ENCODE measurements at places on chromosomes 16 and 17.
A peak's percentile ranks its signal among the peaks of the same experiment; 100 is the strongest.

DNA sequence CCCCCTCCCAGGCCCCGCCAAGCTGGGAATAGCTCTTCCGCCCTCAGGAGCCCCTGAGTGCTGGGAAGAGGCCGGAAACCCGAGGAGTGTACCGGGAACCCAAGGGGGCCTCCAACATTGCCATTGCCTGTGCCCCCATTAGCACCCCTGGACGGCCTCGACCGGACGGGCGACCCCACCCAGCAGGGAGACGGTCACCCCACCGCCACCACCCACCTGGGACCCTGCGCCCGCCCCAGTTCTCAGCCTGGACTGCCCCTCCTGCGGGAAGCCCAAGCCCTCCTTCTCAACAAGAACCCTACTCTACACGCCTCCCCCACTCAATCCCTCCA, 2.0 kb downstream of the CARHSP1 start:
- no peak for DNase-seq

DNA sequence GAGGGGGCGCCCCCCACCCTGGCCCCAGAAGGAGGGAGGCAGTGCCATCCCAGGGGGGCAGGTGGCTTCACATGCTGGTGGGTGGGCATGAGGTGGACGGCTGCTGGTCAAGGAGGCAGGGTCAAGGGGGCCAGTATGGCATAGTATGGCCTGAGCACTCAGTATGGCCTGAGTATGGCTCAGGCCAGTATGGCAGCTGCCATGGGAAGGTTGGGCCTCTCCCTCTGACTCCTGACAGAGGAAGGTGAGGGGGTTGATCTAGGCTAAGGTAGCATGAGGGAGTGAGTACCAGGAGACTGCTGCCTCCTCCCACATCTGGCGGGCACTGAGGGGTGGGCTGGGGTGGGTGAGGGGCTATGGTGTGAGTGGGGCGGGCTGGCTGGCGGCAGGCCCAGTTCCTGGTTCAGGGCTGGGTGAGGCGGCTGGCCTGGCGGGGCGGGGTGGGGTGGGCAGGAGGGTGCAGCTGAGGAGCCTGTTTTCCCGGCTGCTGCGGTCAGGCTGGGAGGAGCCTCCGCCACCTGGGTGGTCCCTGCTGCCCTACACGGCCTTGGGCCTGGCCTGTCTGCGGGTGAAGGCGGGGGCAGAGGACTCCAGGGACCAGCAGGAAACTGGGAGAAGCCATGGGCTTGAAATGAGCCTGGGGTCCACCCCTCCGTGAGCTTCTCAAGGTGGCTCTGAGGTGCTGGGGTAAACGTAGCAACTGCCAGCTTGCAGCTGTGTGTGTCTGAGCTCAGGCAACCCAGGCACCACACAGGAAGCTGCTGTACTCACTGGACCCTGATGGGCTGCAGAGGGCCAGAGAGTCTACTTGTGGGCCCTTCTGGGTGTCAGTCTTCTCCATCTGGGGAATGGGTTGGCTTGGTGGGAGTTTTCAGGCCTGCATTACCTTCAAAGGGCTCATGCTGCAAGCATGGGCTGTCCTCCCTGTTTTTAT, 57.0 kb downstream of the RAI1 start:
- DNase-seq = no peak

GRCh38 chr17:70144260-70144846, 25.0 kb upstream of the KCNJ2 start:
- DNase-seq = no peak

DNA sequence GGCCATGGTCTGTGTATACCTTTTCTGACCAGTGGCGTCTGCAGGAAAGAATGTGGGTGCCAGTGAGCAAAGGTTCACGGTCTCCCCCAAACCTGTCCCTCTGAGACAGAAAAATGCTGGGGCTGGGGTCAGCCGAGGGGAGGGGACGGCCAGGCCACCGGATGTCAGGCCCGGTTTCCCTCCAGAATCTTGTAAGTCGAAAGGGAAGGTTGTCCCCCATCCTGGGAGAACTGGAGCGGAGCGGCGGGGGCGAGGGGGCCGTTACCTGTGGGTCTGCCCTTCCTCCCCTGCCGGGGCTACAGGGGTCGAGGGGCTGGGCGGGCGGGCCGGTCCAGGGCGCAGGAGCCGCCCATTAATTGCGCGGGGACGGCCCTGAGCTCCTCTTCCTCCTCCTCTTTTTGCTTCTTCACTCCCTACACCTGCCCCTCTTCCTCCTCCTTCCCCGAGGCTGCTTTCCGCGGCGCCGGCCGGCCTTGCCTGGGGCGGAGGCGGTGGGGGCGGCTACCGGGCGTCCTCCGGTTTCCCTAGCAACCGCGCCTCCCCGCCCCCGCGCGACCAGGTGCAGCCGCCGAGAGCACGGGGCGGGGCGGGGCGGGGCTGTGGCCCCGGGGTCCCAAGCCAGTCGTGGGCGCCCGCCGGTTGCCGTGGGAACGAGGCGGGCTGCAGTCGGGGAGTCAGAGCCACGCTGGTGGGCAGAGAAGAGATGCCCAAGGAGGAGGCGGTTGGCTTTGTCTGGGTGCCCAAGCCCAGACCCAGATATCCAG, at the start of gene MARCHF10:
Gene MARCHF10 (minus strand): TSS at position 503 of the 764 bp plus-strand sequence. CDS start 6,579 bp downstream, outside the sequence.
- DNase-seq = no peak

- DNase-seq = no peak
Measured at GRCh38 chr17:20941872-20942271, 100.9 kb downstream of the USP22 start.

GRCh38 chr16:2704983-2705275, 15.1 kb downstream of the PRSS27 start:
- no peak for DNase-seq

GRCh38 chr16:1539720-1540555, 6.5 kb downstream of the TMEM204 start:
- no peak for DNase-seq

- DNase-seq = no peak
Measured at GRCh38 chr17:3982541-3983017, 18.3 kb upstream of the ATP2A3 start.

- DNase-seq = no peak
Measured at GRCh38 chr16:12144355-12144754, 167.8 kb downstream of the SNX29 start.

GRCh38 chr17:73283841-73284282, 22.2 kb upstream of the CPSF4L start:
- no peak for DNase-seq

GRCh38 chr17:6297960-6298359, 137.0 kb downstream of the AIPL1 start:
- DNase-seq = no peak

GRCh38 chr16:24696699-24697098, 32.8 kb upstream of the TNRC6A start:
- no peak for DNase-seq

- DNase-seq = peak; percentile 19
Measured at GRCh38 chr17:39813631-39814030, 50.5 kb downstream of the IKZF3 start.
